ENCODE measurements at places on chromosomes 2 and 18.

DNA sequence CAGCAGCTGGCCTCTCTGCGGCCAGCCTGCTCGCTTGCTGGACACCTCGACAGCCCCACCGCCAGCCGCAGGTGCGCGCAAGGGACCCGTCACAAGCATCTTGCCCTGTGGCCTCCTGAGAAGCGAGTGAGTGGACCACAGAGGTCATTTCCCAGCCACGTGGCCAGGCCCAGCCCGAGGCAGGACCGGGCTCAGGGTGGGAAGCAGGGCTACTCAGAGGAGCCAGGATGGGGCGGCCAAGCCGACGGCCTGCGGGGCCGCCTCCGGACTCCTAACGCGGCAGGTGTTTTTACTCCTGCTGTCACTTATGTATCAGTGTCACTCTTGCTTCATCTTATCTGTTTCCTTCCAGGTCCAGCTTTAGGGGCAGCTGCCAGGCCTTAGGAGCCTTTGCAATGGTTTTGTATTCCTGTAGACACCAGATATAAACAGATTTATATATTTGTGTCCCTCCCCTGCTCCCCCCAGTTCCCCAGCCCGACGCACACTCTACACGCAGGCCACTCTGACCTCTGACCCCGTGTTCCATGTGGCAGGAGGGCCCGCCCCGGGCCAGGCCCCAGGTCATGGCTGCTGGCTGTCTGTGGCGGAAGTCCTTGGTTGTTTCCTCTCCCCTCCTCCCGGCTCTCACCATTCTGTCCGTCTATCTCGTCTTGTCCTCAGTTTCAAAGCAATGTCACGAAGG is 236.4 kb downstream of the ATAD2B start:
- no peak for DNase-seq

- DNase-seq = no peak
Observed at GRCh38 chr2:235609321-235609720, 115.5 kb downstream of the AGAP1 start.

GRCh38 chr2:239896075-239896474 is 129.1 kb downstream of the NDUFA10 start:
- no peak for DNase-seq

- no peak for DNase-seq
Observed at GRCh38 chr2:64404002-64404731, 49.8 kb upstream of the LGALSL start.

GRCh38 chr2:135948141-135948540 is 37.3 kb downstream of the DARS1 start:
- no peak for DNase-seq

GRCh38 chr2:181955010-181955409 is 30.6 kb upstream of the PPP1R1C start:
- no peak for DNase-seq

- DNase-seq = no peak
Observed at GRCh38 chr18:76275727-76276313, 219.2 kb downstream of the ZNF516 start.

DNA sequence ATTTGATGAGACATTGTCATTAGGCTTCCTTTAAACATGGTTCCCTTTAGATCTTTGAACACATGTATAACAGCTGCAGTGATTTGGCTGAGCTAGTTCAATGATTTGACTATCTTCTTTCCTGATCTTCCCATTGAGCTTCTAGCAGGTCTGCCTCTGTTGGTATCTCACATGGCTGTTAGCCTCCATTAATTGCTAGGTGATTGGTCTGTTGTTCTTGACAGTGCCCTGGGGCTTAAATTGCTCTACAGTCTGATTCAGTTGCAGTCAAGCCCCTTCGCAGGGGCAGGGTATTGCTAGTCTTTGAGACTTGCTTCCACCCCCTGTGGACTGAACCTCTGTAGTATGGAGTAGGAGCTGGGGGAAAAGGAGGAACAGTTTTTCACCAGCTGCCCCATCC is 24.1 kb downstream of the SKA1 start:
- no peak for DNase-seq

DNA sequence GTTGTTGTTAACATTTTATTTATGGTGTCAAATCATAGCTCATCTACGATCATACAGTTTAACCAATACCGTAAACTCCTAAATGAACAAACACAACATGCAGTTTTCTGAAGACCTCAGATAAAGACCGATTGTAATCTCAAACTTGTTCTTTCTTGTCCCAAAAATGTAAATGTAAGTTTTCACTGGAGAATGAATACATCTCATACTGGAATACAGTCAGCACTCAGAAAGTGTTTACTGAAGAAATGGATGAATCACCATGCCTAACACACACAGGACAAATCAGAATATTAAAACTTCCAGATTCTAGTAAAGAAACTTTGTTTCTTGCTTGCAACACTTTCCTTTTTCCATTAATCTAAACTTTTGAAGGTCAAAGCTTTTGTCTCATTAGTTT is 380.5 kb downstream of the DLGAP1 start:
- no peak for DNase-seq

GRCh38 chr2:131588152-131588873 is 60.6 kb downstream of the CCDC74A start:
- no peak for DNase-seq

GRCh38 chr2:132915812-132916549 is 246.0 kb upstream of the LYPD1 start:
- no peak for DNase-seq

DNA sequence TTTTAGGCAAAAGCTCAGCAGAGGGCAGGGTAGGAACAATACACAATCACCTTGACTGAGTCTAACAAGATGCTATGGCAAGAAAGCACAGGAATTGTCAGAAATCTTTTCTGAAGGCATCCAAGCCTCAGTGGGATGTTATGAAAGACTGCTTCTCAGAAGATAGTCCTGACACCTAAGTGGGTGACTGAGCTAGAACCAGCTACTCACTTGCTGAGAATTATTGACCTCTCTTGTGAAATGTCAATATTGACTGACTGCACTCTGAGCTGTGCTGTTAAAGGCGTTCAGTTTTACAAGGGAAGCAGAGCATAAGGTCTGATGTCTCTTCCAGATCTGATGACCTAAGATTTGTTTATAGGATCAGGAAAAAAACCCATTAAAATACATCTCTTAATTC is 46.1 kb downstream of the TACR1 start:
- no peak for DNase-seq

GRCh38 chr18:62445386-62445917 is 77.4 kb upstream of the ZCCHC2 start:
- DNase-seq = no peak

GRCh38 chr2:38239452-38239851 is 137.6 kb downstream of the ATL2 start:
- no peak for DNase-seq

DNA sequence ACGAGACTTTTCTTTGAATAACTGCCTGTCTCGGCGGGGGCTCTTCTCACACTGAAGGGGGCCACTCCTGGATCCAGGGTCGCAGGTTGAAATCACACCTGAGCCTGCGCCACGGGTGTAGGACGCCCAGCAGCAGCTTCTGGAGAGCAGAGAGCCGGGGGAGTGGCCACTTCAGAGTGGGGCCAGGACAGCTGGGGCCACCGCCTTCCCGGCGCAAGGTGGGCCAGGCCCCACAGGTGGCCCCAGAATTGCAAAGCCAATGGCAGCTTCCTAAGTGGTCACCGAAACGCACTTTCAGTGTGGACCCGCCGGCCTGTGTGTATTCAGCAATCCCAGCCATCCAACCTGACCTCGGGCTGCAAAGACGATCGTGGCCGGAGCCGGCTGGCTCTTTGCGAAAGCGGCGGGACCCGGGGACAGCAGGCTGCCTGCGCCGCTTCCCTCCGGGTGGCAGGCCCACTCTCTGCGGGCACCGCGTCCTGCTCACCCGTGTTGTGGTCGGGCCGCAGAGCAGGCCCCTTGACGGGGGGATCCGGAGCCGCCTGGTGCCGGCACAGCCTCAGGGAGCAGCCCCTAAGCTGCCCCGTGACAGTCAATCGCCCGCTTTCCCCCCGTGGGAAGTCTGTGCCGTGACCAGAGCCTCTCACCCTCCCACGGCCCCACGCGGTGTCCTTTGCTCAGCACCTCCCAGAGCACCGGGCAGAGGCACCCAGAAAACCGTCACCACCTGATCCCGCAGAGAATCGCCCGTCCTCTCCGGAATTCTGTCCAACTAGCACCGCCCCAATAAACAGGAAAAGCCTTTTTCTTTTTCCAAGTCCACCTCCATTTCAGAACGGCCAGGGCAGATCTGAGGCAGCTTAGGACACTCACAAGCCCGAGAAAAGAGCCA is 144.7 kb downstream of the ZNF516 start:
- no peak for DNase-seq

DNA sequence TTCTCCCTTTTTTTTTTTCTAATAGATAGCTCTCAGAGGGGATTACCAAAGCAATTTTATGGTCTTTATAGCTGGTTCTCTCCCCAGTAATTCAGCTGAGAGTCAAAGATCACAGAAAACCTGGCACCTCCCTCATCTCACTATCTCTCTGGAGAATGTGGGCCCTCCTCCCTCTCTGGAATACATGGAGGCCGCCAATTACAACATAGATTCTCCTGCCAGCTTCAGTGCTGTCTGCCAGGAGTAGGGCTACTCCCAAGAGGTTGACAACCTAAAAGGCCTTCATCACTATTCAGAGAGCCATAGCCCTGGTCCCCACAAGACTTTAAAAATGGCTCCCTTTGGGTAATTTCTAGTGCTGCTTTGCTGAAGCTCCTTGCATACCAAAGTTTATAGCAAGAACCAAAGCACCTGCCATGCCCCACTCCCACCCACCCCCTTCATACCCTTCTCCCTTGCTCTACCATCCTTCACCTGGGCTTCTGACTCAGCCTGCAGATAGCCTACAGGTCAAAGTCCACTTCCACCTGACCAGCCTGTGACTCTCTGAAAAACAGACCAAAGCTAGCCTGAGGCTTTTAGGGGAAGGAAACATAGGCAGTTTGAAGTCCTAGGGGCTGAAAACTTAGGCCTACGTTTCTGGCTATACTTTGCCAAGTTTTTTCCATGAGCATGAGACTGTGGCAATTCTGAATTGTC is 472.3 kb downstream of the TNS1 start:
- DNase-seq = no peak

GRCh38 chr2:236306825-236307540 is 42.8 kb upstream of the ASB18 start:
- DNase-seq = no peak

DNA sequence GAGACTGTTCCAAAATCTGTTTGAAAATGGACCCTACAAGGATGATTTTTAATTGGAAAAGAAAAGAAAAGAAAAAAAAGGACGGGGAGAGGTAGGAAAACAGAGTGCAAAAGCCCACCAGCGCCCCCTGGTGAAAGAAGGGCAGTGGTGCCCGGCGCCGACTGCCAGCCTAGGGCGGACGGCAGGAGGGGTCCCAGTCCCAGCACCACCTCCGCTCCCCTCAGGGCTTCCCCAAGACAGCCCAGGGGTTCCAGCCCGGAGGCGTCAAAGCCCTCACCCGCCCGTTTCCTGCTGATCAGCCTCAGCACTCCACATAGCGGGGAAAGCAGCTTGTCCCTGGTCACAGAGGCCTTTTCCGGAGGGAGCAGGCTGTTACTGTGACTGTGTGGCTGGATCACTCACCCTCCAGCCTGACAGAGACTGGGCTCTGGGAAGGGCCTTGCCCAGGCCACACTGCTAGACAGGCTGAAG is 213.9 kb downstream of the TFCP2L1 start:
- peak; percentile 18 for DNase-seq

GRCh38 chr2:159075727-159076126 is 107.3 kb downstream of the TANC1 start:
- DNase-seq = no peak

DNA sequence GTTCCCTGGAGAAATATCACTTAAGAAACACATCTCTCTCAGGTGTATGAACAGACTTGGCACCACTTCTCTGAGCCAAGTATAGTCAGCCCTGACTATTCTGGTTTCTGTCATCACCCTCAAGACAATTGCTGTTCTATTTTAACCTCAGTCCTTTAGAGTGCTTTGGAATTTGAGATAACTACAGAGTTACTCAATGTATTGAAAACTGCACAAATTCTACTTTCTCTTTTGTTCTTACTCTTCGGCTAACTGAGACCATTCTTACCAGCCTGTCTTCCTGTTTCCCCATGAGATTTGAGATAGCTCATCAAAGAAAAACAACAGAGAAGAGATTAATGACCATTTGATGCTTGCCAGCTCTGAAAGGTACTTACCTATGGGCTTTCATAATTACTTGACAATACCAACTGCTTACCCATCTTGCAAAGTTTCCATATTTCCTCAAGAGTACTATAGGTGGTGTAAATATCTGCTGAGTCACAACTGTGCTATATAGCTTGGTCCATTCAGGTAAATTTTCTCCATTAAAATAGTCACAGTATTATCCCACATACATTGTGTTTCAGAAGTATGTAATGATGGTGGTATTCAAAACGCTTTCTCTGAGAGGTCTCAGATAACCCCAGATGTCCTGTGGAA is 467.5 kb upstream of the CHST9 start:
- DNase-seq = no peak

- no peak for DNase-seq
Observed at GRCh38 chr18:55699233-55699765, 111.3 kb upstream of the TCF4 start.

DNA sequence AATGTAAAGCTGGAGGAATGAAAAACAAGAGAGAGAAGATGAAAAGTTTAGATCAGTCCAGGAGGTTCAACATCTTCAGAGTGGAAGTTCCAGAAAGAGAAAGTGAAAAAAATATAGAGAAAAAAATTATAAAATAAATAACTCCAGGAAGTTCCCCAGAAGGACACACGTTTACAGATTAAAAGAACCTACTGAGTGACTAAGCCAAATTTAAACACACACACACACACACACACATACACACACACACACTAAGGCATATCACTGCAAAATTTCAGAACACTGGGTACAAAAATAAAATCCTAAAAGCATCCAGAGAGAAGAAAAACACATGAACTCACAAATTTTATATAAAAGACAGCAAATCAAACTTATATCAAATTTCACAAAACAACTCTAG is 85.9 kb upstream of the PMAIP1 start:
- no peak for DNase-seq

GRCh38 chr2:71385012-71385411 is 53.4 kb downstream of the ZNF638 start:
- DNase-seq = no peak

DNA sequence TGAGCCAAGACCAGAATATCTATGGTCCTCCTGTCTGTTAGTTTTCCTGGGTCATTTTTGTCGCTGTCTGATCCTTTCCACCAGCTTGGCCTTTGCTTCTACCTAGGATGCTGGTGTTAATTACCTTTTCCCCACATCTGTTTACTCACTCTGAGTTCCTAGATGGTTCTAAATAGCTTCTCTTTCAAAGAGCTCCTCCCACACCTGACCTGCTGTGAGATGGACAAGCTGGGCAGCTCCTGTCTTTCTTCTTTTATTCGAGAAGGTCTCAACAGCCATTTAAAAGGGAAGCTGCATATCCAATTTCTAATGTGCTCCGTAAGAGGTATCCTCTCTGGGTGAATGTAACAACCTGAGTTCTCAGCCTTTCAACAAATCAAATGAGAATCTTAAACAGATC is 156.2 kb downstream of the HRH4 start:
- no peak for DNase-seq

DNA sequence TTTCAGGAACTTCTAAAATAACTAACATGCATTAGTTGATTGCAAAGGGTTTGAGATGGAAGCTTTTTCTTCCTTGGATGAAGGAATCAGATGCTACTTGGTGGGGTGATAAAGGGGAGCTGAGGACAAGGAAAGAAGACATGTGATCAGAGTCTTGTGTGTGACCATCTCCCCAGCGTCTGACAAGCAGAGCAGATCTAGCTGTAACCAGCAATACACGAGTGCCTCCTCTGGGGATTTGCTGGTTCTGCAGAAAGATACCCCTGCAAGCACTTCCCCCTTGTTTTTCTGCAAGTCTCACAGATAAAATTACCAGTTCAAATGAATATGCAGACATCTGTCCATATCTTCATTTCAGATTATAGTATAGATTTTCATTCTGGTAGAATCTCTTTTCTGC is 2.7 kb downstream of the CDH7 start:
- no peak for DNase-seq

- DNase-seq = no peak
Observed at GRCh38 chr2:151165105-151165684, 96.5 kb downstream of the RBM43 start.
